Pulmonary artery endothelial cell (primary cell): ENCODE measurements at places on chromosomes 5 and 9.

DNA sequence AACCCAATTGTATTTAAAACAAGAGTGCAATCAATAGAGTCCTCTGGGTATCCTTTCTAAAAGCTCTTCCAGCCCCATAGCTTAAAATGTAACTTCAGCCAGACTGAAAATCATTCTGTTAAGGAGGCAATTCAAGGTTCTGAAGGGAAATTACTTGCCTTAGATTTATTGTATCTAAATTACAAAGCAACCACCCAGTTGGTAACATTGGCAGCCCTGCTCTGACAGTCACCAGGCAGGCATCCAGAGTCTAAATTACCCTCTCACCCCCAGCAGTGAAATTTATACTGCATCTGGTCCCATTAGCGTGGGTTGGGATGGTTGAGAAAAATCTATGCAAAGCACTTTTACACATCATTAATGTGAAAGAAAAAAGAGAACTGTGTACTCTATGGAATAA is 514.7 kb downstream of the MTRR start:
- DNase-seq: no peak

DNA sequence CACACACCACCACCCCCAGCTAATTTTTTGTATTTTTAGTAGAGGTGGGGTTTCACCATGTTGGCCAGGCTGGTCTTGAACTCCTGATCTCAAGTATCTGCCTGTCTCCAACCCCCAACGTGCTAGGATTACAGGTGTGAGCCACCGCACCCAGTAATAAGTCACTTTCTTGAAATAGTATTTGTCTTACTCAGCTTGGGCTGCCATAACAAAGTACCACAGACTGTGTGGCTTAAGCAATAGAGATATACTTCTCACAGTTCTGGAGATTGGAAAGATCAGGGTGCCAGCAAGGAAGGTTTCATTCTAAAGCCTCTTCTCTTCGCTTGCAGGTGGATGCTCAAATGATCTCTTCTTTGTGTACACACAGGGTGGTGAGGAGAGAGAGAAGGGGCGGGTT is 99.8 kb downstream of the ARRDC3 start:
- DNase-seq: no peak

DNA sequence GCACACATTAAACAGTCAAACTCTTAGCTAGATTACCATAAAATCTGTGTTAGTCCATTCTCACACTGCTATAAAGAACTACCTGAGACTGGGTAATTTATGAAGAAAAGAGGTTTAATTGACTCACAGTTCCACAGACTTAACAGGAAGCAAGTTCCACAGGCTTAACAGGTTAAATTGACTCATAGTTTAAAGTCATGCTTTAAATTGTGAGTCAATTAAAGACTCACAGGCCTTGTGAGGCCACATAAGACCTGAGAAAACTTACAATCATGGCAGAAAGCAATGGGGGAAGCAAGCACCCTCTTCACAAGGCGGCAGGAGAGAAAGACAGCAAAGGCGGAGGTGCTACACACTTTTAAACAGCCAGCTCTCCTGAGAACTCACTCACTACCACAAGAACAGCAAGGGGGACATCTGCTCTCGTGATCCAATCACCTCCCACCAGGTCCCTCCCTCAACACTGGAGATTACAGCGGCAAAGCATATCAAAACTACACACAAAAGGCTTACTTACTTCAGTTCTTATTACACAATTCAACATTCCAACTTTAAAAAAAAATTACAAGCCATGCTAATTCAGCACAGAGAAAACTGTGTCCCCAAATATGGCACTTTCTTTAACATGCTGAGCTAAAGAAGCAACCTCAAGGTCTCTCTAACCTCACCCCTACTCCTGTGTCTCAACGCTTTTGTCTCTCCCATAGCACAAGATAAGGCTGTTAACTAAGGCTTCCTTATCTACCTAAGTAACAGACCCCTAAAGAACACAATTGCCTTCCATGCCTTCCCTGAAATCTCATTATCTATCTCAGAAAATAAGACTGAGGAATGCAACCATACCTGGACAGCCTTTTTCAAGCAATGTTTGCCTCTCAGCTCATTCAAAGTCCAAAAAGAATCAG is 805.1 kb downstream of the NR2F1-AS1 start:
- no peak for DNase-seq

- DNase-seq: no peak
Measured at GRCh38 chr5:36208786-36209185, 32.9 kb downstream of the NADK2 start.

DNA sequence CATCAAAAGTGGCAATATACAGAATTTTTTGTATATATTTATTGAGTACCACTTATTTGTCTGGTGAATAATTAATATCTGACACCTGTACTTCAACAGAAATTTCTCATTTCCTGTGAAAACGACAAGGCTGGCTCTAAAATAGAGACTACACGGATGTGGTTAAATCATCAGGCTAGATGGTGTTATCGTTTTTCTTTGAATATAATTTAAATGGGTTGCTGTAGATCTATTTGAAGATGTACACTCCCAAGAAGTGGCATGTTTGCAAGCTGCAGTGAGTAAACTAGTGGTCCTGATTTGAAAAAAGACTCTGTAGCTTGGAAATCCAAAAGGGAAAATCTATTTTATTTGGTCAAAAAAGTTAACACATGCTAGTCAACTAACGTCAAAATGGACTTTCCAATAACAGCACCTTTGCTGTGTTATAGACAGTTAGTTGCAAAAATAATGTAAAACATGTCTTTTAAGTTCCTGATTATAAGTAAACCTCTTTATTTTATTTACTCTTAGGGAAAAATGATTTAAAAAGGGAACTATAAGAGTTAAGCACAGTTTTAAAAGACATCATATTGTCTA is 13.8 kb downstream of the ST8SIA4 start:
- no peak for DNase-seq

GRCh38 chr5:74143721-74144330 is 496.7 kb downstream of the ENC1 start:
- DNase-seq: no peak

GRCh38 chr9:107951511-107951910 is 461.9 kb upstream of the KLF4 start:
- no peak for DNase-seq

DNA sequence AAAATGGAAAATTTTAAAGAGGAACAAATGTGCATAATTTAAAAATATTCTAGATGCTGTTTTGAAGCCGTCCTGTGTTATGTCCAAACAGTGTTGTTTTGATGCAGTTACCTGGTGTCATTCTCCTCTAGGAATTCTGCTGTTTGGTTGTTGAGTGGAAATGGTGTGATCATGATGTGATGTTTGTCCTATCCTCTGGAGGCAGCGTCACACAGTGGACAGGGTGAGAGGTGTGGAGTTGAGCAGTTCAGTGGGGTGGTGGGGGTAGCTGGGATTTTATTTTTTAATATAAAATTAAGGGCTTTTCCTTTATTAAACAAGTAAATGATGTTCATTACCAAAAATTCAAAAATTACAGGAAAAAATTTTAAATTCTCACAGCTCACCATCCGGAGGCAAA is 31.2 kb downstream of the PRDM6 start:
- DNase-seq: no peak

- DNase-seq: no peak
Measured at GRCh38 chr5:77560677-77561263, 68.7 kb upstream of the WDR41 start.
